ENCODE measurements at places on chromosomes 12 and 14.
A peak's percentile ranks its signal among the peaks of the same experiment; 100 is the strongest.

- no peak for DNase-seq
These were observed 301.6 kb upstream of the SLC16A7 start for GRCh38 chr12:59294221-59294620.

DNA sequence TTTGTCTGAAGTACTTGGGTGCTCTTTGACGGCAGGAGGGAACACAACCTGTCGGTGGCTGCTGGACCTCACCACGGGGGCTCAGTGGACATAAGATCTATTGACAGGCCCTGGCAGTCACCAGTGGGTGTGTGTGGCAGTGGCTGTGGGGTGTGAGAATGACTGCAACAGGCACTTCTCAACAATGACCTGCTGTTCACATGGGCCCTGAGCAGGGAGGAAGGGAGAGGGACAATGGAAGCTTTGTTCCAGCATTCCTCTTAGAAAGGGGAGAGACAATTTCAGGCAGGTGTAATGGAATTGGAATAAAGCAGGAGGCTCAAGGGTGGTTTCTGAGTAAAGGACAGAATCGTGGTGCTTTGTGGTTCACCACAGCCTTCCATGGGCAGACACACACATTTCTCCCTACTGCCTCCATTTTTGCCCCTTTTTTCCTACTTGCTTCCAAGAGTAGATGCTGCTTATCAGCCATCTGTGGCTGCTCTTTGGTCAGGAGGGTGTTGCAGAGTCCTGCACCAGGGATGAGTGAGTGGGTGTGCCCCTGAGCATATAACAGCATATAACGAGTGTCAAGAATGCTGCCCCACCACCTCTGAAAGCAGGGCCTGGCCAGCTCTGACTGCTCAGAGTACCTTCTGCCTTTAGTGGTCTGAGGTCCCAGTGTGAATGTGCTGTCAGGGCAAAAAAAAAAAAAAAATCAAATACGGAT, 267.7 kb downstream of the RASSF9 start:
- DNase-seq: no peak

DNA sequence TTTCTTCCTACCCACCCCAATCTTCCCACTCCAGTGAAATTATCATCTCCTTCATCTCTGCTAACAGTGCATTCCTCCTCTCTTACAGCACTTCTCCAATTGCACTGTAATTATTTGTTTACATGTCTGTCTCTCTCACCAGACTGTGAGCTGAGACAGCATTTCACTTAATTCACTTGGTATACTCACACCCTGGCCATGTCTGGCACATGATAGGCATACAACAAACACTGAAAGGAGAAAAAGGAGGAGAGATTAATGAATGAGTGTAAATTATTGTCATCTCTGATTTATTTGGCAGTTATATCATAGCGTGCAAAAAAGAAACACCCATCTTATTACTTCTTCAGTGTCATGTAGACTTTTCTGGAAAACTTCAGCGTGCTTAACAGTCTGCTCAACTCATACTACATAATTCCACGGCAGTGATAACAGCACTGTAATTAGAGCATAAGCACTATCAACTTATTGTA, 452.3 kb downstream of the ADAMTS20 start:
- no peak for DNase-seq

- no peak for DNase-seq
These were observed 1.2 kb downstream of the ANKRD9 start for GRCh38 chr14:102508410-102508773.

DNA sequence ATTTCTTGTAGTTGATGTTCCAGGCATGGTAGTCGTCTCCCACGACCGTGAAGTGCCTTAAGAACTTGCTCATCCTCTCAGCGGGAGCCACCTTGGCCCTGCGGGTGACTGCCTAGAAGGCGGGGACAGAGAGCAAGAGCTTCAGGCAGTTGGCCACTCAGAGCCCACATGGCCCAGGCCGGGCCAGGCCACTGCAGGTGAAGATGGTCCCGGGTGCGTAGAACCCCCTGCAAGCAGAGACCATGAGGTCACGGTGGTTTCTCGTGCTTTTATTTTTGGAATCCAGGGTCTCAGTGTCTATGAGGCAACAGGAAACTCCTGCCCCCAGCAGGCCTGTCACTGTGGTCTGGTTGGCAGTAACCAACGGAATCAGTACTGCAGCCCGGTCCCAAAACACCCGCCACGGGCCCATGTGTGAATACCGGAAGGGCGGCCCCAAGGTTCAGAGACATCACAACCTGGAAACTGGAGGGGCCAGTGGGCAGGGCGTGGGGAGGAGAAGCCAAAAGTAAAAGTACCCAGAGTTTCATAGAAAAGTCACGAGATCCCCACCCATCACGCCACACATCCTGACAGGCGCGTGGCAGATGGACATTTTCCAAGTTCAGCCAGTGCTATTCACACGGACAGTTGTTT, 27.5 kb downstream of the HVCN1 start:
- no peak for DNase-seq

DNA sequence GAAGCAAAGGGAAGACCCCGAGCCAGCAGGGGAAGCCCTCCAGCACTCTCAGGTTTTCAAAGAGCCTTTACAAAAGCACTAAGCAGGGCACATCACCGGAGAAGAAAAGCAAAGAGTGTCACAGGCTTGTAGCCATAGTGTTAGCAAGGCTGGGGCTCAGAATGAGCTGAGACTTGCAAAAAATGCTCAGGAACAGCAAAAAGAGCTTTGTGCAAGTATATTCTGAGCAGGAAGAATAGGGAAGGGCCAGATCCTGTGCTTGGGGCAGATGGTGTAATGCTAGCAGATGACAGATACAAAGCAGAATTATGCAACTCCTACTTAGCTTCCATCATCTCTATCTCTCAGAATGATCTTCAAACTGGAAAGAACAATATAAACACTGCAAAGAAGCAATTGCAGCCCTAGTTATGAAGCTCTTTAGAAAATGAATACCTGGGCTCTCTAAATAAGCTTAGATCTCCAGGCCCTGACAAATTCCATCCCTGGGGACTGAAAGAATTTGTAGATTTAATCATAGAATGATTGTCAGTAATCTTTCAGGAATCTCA, 23.7 kb upstream of the PARP11 start:
- no peak for DNase-seq

DNA sequence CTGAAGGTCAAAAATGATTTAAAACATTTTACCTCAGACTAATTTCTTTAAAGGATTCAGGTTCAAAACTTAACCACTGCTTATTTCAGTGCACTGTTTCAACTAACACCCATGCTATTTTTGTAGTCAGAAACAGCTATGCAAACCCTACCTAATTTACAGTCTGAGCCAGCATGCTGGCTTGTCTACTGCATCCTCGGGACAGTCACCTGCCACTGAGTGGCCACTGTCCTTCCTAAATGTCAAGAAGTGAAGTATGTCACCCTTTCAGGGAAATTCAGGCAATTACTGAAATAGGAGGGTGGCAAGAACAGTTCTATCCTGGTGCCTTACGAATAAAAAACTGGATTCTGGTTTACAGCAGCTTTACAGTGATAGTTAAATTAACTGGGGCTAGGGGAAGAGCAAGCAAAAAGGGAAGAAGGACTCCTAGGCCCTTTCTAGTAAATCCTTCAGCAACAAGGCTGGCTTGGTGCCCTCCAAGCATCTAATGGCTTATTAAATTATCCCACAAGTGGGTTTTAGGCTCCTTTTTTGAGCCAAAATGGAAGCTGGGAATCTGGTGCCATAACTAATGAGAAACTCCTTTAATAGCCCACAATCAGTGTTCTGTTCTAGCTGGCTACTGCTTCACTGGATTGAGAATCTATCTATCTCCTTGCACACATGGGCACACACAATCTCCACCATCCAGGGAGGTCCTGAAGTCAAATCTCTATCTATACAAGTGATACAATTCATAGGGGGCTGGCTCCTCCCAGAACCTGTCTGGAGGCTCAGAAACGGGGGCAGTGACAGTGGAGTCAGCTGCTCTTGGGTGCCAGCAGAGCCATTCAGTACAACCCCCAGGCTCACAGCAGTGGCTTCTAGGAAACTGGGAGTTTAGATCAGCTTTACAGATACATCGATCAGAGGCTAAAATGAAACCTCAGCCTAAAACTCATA, 43.4 kb downstream of the SH2B3 start:
- no peak for DNase-seq

DNA sequence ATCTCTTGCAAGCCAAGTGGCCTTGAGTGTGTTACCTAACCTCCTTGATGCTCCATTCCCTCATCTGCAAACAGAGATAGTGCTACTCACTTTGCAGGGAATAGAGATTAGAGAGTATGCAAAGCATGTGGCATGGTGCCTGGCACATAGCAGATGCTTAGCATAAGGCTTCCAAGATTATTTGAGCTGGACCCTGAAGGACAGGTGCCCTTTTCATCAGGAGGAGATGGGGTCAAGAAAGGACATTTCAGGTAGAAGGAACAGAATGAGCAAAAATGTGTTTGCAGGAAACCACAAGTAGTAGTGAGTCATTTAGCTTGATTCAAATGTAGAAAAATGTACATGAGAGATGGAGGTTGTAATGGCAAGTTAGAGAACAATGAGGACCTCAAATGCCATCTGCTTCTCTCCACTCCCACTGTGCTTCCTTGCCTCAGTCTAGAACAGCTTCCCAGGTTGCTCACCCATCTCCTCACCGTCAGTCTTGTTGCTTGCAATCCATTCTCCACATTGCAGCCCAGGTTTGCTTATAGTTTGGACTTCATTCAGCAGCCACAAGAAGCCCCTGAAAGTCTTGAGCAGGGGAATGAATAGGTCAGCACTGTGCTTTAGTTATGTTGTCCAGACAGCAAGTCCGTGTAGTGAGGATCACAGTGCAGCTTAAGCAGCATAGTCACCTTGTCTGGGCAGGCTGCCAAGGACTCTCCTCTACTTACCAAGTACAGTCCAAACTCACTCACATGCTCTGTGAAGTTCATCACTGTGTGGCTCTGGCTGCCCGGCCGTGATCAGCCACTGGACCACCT, 536.3 kb upstream of the CCDC196 start:
- peak; percentile 36 for DNase-seq

- DNase-seq: no peak
These were observed 162.9 kb upstream of the PRMT8 start for GRCh38 chr12:3328081-3328480.

DNA sequence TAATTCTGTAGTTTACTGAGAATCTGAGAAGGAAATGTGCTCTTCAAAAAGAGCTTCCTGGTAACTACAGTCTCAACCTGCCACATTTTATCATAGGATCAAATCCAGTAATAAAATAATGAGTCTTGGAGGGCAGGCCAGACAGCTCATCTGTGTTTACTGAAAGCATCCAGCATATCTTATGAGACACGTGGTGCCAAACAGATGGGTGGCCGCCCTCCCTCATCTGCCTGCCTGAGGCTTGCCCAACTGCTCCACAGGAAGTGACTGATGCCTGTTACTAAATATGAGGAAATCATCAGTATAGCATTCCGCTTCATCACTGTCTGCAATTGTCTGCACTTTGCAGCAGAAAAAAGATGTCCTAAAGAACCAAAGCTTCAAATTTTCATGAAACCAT, 13.5 kb downstream of the DHRS7 start:
- peak; percentile 91 for DNase-seq

- no peak for DNase-seq
These were observed 51.0 kb downstream of the PTGER2 start for GRCh38 chr14:52365071-52365470.

DNA sequence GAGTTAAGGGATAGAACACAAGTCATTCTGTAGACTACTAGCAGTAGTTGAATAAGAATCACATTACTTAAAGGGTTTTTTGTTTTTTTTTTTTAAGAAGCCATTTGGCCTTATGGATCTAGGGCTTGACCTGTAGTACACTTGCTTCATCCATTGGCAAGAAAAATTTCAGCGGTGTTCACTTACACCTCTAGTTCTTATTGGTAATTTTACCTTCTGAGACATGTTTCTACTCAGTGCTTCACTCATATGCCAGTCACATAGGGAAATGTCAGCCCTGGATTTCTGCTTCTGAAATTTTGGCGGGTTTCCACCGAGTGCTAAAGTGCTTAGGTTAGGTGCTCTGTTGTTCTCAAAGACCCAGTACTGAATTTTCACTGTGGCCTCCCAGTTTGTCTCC, 72.9 kb downstream of the FRMD6 start:
- no peak for DNase-seq

DNA sequence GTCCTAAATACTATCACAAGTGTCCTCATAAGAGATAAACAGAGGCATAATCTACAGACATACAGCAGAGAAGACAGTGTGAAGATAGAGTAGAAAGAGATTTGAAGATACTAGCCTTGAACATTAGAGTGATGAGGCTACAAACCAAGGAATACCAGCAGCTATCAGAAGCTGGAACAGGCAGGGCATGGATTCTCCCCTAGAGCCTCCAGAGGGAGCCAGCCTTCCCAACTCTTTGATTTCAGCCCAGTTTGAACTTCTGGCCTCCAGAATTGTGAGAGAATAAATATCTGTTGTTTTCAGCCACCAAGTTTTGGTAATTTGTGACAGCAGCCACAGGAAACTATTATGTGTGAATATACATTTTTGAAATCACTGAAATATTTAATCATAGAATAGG, 47.2 kb downstream of the CCDC91 start:
- DNase-seq: peak; percentile 17

DNA sequence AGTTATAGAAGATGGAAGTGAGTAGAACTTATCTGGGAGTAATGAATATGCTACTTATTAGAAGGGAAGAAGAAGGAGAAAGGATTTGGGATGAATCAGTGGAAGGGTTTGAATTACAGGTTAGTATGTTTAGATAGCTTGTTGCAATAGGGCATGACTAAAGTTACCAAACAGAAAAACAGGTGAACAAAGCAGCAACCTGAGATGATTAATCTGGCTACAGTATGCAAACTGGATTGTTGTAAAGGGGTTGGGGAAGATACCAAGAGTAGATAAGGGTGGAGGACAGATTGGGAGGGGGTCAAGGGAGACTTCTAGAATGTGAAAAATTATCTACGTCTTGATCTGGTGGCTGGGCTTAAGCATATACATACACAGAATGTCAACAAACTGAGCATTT, 73.4 kb upstream of the CLEC14A start:
- no peak for DNase-seq

DNA sequence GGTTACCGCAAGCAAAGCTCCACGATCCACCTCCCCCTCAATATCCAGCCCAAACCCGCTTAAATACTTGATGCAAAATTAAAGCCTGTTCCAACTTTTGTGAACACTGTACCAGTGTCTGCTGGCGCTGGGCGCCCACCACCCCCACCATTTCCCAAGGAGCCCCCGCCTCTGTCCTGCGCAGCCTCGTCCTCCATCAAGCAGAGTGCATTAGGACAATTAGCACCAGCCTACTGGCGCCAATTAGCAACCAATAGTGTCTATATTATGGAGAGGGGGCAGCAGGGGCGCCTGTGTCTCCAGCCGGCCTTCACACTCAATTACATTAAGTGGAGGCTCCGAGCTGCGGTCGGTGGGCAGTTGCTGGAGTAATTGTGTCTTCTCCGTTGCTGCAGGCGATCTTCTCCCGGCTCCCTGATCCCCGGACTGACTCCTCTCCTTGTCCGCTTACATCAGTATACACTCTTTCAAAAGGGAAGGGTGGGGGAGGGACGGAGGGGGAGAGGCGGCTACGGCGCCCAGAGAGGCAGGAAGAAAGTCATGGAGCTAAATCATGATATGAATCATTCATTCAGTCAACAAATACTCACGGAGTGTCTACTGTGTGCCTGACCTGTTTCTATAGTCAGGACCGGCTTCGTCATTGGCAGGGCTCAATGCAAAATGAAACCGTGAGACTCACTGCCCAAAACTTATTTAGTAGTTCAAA, 707.3 kb downstream of the MED13L start:
- DNase-seq: no peak

- DNase-seq: no peak
These were observed 63.4 kb downstream of the ITPR2 start for GRCh38 chr12:26769611-26770010.

GRCh38 chr14:22651586-22651985, 7.4 kb upstream of the OR6J1 start:
- no peak for DNase-seq

GRCh38 chr14:77208291-77208978, 26.8 kb downstream of the TMEM63C start:
- peak; percentile 69 for DNase-seq
